ENCODE measurements at places on chromosomes 1 and 21.

DNA sequence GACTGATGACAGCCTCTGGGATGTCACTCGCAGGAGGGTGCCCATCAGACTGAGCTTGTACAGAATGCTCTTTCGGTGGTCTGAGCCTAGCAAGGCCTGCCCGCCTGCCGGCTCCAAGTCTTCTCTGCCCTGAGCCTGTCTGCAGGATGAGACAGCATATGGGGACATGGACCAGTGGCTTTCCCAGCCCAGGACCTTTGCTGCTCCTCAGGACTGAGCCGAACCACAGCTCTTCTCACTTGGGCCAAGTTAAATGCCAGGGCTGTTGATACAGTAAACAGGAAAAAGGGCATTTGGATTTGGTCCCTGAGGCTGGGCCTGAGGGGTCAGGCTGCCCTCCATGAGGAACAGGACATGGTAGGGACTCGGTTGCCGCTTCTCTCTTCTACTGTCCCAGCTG is 64.3 kb upstream of the EPS8L3 start:
- DNase-seq: no peak

GRCh38 chr21:19785941-19786340 is 1212.3 kb upstream of the NCAM2 start:
- DNase-seq: no peak

- no peak for DNase-seq
Measured at GRCh38 chr1:55636696-55637095, 421.5 kb upstream of the USP24 start.

DNA sequence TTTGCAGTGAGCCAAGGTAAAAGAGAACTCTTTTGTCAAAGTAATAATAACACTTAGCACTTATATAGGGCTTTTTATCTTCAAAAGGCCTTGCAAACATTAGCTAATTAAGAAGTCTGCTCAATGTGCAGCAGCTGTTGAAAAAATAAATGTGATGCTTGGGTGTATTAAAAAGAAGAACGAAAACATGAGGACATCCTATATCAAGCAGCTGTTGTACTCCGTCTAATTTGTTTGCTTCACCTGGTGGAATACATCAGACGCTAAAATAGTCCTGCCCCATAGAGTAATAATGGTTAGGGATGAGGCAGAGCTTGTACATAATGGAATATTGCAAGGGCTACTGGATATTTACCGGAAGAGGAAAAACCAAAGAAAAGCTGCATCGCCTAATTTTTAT is 299.5 kb downstream of the ST6GALNAC3 start:
- no peak for DNase-seq

- no peak for DNase-seq
Measured at GRCh38 chr21:40200946-40201345, 333.7 kb downstream of the PCP4 start.

- DNase-seq: no peak
Measured at GRCh38 chr1:101105877-101106276, 80.3 kb upstream of the DPH5 start.
